Stimulated activated CD4-positive, alpha-beta T cell treated with anti-CD3 and anti-CD28 coated beads, Interleukin-12 subunit alpha, Interleukin-12 subunit beta, amount 100 ng/mL, for 24 hours (primary cell): ENCODE measurements at places on chromosomes 12 and 14.

DNA sequence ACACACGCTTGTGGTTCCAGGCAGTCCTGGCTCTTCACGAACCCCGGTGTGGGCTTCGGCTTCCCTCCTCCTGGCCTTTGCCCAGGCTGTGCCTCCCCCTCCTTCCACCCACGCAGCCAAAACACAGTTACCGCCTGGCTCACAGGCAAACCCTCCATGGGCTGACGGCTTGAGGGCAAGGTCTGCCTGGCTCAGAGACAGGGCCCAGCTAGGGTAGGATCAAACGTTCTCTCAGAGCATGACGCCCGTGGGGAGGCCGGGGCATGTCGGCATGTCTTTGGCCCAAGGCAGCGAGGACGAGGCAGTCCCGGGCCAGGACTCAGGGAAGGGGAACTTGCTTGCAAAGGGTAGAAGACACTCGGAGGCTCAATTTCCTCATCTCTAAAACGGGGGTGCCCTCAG lies 2.1 kb downstream of the SLC25A47 start:
- no peak for DNase-seq

- DNase-seq, result no peak
These were observed 16.8 kb upstream of the ANKRD33 start for GRCh38 chr12:51871126-51871525.

GRCh38 chr12:89542912-89543592 lies 17.2 kb upstream of the POC1B start:
- DNase-seq, result peak; percentile 44

DNA sequence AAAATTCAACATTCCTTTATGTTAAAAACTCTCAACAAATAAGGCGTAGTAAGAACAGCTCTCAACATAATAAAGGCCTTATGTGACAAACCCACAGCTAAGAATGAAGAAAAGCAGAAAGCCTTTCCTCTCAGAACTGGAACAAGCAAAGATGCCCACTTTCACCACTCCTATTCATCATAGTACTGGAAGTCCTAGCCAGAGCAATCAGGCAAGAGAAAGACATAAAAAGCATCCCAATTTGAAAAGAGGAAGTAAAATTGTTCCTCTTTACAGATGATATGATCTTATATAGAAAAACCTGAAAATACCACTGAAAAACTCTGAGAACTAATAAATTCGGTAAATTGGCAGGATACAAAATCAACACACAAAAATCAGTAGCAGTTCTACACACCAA lies 52.1 kb downstream of the STON2 start:
- no peak for DNase-seq

DNA sequence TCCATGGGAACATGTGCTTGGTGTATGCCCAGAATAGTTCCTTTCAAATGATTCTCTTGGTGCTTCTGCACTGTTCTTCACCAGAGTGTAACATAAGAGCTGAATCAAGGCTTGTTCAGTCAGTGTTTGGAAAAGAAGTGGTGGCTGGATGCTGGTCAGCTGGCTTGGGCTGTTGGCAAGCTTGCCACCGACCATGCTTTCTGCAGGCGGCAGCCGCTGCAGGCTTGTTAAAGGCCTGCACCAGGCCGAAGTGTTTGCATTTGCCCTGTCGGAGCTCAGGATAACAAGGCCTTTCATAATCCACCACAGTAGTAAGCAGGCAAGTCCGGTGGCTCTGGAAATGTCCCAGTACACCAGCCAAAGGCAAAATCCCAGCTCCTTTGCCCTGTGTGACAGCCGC lies 26.9 kb downstream of the DAAM1 start:
- DNase-seq, result no peak

DNA sequence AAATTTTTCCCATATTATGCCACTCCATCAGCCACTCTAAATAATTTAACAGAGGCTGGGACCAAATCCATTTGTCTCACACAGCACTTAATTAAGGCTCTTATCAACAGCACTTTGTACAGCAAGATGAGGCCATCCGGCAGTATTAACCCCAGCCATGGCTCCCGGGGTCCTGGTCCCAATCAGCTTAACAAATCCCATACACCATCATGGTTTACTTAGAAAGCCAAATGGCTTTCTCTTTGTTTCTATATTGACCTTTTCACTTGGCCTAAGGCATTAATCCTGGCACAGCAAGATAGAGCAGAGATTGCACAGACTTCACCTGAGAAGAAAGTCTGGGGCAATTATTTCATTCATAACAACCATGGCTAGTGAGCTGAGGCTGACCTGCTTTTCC lies 38.6 kb downstream of the SPTSSA start:
- no peak for DNase-seq

- DNase-seq, result no peak
These were observed 601 bp downstream of the KLC1 start for GRCh38 chr14:103629503-103630121.

DNA sequence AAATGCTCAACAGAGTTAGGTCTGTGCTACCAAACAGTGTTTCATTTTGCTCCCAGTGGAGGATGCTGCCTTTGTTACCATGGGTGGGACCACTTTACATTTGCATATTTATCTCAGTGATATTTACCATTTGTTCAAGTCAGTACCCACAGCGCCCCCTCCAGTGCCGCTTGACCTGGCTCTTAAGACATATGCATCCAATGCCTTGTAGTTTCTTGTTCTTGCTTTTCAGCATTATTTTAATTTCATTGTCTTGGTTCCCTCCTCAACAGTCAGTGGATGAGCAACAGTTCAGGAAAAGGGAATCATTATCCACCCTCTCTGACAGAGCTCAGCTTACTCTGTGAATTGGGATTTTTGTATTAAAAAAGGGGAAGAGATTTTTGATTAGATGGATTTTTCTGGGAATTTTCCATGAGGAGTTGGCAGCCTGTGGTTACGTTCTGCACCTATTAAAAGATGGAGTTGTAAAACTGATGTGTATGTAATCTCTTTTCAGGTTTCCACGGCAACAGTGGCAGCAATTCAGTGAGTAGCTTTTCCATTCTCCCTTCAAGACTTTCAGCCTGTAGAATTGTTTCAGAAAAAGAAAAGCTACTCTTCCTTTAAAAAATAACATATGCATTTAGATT lies 240.5 kb upstream of the DAAM1 start:
- DNase-seq, result no peak

GRCh38 chr14:99704037-99704436 lies 19.9 kb downstream of the CYP46A1 start:
- no peak for DNase-seq

- no peak for DNase-seq
These were observed 56.4 kb downstream of the PPP2R5E start for GRCh38 chr14:63486738-63487137.

DNA sequence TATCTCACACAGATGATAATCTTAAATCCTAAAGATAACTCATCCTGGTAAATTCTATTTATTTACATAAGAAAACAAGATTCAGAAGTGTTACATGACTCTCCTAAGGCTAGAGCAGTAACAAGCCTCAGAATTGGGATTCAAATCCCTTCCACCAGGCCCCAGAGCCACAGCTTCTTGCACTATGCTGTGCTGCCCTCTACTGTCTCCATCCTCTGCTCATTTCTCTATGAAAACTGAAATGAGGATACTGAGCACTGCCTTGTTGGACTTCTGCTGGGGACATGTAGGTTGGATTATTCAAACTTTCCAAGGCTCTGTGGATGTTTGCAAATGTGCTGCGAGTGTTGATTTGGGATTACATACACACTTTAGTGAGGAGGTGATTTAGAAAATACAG lies 23.5 kb upstream of the C12orf50 start:
- no peak for DNase-seq

DNA sequence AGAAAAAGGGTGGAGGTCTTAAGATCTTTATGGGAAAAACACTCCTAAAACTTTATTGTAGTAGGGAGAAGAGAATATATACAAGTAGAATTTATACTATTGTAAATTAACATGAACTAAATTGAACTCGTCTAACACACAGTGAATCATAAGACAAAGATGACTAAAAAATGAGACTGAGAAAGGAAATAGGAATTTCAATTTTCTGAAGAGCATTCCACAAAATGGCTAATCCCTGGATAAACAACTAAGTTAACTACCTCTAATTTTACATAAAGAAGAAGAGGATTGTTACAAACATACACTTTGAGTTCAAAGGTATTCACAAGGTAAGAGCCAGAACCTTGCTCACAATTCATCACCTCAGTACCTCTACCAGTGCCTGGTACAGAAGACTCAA lies 2.0 kb downstream of the MAP4K5 start:
- DNase-seq, result no peak

DNA sequence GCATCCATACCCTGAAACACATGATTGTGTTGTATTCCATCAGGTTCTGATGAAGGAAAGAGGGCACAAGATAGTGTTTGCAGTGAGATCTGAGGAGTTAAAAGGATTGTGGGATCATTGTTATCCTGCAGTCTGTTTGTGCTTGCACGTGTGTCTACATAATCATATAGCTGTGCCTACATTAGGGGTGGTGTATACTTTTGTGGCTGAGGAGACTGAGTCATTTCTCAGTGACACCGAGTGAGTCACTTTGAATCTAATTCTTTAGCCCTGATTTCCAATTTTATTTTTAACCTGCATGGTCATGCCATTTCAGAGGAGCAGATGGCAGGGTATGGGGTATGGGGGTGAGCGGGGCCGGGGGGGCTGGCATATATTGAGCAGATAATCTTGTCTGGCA lies 133.2 kb downstream of the ANO4 start:
- DNase-seq, result no peak

DNA sequence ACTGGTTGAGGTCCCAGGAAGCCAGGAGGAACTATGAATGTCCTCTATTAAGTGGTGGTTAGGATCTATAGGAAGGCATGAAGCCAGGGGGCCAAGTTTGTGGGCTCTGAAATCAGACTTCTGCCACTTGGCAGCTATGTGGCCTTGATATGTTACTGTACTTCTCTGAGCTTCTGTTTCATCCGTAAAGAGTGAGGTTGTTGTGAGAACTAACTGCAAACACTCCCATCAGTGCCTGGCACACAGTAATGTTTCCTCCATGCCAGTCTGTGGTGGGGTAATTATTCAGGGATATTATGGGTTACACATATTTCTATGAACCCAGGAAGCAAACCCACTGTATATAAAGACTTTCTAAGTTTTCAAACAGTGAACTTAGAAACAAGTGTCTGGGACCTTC lies 57.4 kb downstream of the PLXNC1 start:
- no peak for DNase-seq

DNA sequence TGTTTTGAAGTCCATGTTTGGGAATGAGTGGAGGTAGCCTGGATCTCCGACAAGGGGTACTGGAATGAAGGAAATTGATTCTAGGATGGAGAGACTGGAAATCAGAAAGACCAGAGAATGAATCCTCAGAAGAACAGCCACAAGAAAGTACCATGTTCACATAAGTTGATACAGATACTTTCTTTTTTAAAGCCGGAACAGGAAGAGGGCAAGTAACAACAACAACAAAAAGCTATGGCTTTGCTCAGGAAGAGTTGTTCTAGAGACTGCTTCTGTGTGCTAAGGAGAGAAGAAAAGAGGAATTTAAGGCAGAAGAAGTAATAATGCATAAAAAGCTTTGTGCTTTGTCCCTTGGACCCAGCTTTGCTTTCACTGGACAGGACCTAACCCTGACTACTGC lies 6.2 kb downstream of the TC2N start:
- DNase-seq, result no peak

- no peak for DNase-seq
These were observed 757 bp downstream of the SLC39A5 start for GRCh38 chr12:56230432-56231183.

DNA sequence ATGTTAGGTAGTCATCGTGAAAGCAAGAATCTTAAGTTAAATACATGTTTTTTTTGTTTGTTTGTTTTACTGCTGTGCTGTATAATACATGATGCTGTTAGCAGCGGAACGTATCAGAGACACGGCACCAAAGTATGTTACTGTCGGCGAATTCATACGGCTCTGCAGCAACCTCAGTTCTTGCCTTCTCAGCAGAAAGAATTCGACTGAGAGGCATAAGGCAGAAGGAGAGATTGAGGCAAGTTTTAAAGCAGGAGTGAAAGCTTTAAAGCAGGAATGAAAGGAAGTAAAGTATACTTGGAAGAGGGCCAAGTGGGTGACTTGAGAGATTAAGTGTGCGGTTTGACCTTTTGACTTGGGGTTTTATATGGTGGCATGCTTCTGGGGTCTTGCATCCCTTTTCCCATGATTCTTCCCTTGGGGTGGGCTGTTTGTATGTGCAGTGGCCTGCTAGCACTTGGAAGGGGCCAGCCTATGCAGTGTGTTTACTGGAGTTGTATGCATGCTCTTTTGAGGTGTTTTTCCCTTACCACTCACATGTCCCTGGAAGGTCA lies 23.7 kb downstream of the LEMD3 start:
- DNase-seq, result no peak

- DNase-seq, result no peak
These were observed 226.2 kb upstream of the CLEC14A start for GRCh38 chr14:38481952-38482678.

- DNase-seq, result no peak
These were observed 100.3 kb upstream of the TMTC1 start for GRCh38 chr12:29883941-29884554.

DNA sequence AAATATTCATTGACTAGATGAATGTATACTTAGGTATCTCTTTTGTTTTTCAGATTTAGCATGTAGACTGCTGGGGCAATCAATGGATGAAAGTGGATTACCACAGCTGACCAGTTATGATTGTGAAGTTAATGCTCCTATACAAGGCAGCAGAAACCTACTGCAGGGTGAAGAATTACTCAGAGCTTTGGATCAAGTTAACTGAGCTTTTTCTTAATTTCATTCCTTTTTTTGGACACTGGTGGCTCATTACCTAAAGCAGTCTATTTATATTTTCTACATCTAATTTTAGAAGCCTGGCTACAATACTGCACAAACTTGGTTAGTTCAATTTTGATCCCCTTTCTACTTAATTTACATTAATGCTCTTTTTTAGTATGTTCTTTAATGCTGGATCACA lies 15.3 kb upstream of the SNAPC1 start:
- no peak for DNase-seq

- DNase-seq, result no peak
These were observed 1.1 kb downstream of the IPO8 start for GRCh38 chr12:30694412-30695198.

- no peak for DNase-seq
These were observed 9.4 kb downstream of the AHNAK2 start for GRCh38 chr14:104968541-104969401.

- no peak for DNase-seq
These were observed 960.9 kb upstream of the FBXO33 start for GRCh38 chr14:40393143-40393542.

DNA sequence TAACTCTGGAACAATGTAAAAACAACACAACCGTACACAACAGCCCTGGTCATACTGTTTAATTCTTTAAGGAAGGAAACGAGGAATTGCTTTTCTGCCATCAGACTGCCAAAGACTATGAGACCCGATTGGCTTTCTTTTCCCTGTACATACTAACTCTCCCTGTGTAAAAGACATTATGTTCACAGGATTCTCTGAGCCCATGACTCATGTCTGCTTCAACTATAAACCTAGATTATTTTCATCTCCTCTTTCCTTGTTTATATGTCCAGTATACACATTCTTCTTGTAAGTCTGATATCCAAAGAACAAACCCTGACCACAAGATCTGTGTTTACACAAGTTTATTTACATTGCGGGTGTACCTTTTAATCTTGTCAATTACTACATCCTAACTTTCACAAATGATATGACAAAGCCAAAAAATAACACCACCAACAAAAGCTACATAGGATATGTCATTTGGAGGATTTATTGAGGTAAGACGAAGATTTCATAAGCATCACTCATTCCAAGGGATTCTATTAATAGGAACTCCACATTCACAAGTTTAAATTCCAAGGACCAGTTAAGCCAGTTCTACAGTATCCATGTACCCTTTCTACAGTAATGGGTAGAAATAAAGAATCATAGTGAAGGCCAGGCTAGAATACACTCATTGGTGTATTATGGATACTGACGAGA lies 67.3 kb downstream of the STXBP6 start:
- DNase-seq, result no peak

- DNase-seq, result no peak
These were observed 250.1 kb downstream of the DIO2 start for GRCh38 chr14:79961197-79961596.
